ENCODE measurements at places on chromosomes 11 and 22. TPM values are rescaled to one million over a fixed set of nuclear protein-coding genes. Genes with fewer than 3 reads are reported as not detected.

The GLYAT gene
- not detected for total RNA-seq

The OR5P2 gene
- not detected for total RNA-seq

The ANKRD42 gene
- 11.3 TPM for total RNA-seq

The ENTHD1 gene
- not detected for total RNA-seq

The DRD4 gene
- total RNA-seq: 3.7 TPM
